Uterus (tissue), 4 donors: ENCODE measurements at places on chromosomes 12 and 14. TPM values are rescaled to one million over a fixed set of nuclear protein-coding genes. Genes with fewer than 3 reads are reported as not detected.
A peak's percentile ranks its signal among the peaks of the same experiment; 100 is the strongest.

The LDHB gene
- 300 TPM for total RNA-seq

The MAPK1IP1L gene
- total RNA-seq, result 17.1 TPM

DNA sequence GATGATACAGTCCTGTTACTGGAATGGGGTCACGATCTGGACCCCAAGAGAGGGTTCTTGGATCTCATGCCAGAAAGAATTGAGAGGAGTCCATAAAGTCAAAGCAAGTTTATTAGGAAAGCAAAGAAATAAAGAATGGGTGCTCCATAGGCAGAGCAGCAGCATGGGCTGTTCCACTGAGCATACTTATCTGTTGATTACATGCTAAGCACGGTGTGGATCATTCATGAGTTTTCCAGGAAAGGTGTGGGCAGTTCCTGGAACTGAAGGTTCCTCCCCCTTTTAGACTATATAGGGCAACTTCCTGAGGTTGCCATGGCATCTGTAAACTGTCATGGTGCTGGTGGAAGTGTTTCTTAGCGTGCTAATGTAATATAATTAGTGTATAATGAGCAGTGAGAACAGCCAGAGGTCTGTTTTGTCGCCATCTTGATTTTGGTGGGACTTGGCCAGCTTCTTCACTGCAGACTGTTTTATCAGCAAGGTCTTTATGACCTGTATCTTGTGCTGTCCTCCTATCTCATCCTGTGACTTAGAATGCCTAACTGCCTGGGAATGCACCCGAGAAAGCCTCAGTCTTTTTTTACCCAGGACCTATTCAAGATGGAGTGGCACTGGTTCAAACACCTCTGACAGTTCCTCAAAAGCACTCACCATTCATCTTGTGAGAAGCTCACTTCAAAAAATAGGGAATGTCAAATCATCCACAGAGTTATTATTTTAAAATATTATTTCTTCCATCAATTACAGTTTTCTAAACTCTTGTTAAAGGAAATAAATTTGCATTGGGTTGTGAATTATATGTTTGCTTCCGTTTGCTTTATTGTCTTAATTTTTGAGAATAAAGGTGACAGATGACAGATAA is 1358.8 kb upstream of the TMEM132C start:
- DNase-seq, result no peak

DNA sequence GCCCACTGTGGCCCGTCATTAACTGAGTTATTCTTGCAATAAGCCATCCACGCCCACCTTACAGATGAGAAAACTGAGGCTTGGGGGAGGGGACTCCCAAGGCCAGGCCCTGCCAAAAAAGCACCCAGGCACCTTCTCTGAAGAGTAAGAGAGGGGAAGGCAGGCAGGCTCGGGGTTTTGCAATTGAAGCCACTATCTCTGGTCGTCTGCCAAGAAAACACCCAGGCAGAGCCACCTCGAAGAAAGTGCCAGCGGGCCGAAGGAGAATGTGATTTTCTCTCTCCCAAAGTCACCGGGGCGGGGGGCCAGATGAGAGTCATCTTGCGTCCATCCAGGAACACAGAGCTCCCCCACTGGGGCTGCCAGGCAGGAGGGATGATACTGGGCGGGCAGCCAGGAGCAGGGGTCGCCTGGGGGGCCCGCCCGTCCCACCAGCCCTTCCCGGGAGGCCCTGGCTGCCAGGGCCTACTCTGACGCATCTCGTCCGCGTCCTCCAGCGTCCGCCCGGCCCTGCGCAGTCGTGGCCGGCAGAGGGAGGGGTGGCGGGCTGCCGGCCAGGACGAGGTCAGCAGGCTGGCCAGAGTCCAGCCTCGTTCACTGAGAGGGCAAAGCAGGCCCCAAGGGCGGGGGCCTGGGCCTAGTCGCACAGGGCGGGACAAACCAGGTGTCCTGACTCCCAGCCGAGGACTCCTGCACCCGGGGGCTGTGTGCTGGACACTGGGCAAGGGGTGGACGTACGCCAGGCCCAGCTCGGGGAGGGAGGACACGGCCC is 74.3 kb downstream of the RFLNA start:
- DNase-seq, result peak; percentile 92

DNA sequence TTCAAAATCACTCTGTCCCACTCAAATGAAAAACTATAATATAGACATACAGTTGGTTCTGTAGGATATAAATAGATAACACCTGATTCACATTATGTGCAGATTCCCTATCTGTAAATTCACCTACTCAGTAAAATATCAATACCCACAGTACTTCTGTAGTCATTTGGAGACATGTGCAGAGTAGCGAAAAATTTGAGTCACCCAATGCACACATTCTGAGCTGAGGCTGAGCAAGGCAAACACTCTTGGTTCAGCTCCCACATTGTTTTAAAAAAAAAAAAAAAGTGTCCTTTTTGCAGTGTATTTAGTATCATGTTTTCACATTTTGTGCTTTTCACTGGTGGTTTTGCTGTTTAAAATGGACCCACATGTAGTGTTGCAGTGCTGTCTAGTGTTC is 27.3 kb upstream of the BBS10 start:
- no peak for DNase-seq

- DNase-seq, result no peak
These were observed 82.9 kb downstream of the FGD4 start for GRCh38 chr12:32482226-32482625.

DNA sequence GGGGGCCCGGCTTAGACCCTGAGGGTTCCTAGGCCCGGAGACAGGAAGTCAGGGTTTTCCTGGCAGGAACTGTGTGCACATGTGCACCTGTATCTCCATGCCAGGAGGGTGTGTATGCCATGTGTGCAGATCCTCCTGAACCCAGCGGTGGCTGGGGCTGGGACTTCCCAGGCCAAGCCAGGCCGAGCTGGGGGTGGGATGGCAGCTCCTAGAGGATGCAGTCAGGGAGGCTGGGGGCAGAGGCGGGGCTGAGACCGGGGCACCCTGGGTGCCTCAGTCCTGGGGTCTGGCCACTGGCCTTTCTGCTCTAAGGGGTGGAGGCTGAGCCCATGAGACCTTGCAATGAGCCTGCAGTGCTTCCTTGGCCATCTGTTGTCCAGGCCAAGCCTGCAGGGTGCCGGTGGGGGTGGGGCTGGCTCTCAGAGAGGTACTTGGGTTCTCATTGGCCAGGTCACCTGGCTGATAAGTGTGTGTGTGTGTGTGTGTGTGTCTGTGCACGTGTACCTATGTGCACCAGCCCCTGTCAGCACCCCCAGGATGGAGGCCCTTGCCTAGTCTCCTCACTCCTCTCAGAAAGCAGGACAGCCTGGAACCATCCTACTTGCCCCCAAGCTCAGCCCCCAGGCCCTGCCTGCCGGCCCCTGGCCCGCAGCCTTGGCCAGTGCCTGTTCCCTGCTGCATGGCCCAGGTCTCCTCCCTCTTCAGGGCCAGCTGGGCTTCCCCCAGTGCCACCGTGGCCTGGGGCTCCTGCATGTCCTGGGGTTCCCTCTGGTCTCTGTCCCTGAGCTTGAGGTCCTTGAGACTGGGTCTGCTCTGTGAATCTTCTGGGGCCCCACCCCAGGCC is 10.6 kb upstream of the TNFAIP2 start:
- DNase-seq, result no peak

GRCh38 chr12:111586986-111587385 is 12.1 kb downstream of the ATXN2 start:
- no peak for DNase-seq

- no peak for DNase-seq
These were observed 71.2 kb downstream of the LGMN start for GRCh38 chr14:92677087-92677668.

DNA sequence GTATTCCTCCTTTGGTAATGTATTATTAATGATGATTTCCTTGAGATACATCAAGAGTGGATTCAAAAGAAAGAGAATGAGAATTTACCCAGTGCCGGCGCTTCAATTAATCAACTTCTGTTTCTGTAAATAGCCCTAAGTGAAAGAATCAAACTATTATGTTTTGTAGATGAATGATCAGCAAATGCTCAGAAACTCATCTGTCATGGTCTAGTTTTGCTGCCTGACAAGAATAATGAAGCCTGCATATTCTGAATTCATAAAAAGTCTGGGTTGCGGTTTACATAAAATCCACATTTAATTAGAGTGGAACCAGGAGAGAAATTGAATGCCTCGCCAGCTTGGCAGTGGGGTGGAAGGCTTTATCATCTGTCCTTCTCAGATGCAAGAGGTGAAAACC is 325.3 kb downstream of the GALC start:
- DNase-seq, result no peak

- DNase-seq, result no peak
These were observed 65.3 kb upstream of the TMEM233 start for GRCh38 chr12:119528241-119528640.

- DNase-seq, result no peak
These were observed 91.7 kb upstream of the SEL1L start for GRCh38 chr14:81625343-81625742.
